ENCODE measurements at places on chromosomes 6 and 20. TPM values are rescaled to one million over a fixed set of nuclear protein-coding genes. Genes with fewer than 3 reads are reported as not detected.

Gene NXT1
- 27.8 TPM for total RNA-seq

Gene IRAK1BP1
- 26.4 TPM for total RNA-seq

Gene OLIG3
- total RNA-seq, result not detected

Gene BMP6
- 13.1 TPM for total RNA-seq

Gene CDH4
- total RNA-seq, result 12.0 TPM
